Cortex of kidney (tissue), 1 donor: ENCODE measurements at places on chromosomes 13 and 19.

DNA sequence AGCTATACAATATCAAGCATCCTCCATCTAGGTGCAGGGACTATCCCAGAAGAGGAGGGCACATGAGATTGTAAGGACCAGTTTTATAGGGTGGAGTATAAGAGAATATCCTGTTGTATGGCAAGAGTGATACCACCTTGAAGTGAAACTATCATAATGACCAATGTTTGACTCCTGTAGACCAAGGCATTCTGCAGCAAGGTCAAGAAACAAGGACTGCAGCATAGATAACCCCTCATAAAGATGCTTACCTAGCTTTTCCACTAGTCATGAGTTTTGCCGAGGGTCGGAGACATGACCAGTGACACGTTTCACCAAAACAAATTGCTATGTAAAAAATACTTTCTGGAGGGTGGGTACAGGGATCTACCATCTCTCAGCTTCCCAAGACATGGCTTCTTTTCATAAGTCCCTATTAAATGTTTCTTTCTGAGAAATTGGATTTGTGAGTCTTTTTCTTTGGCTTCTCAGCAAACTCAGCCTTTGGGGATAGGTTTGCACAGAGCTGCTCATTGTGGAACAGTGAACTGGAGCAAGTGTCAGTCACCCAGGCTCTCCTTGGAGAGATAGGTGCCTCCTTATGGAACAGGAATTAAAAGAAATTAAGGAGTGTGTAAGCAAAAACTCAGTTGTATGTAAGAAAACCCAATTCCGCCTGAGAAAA, 28.2 kb upstream of the CYSLTR2 start:
- no peak for DNase-seq

- no peak for DNase-seq
These were observed 39.3 kb upstream of the TCF3 start for GRCh38 chr19:1691589-1692290.

GRCh38 chr13:108494991-108495645, 134.3 kb upstream of the MYO16 start:
- no peak for DNase-seq

DNA sequence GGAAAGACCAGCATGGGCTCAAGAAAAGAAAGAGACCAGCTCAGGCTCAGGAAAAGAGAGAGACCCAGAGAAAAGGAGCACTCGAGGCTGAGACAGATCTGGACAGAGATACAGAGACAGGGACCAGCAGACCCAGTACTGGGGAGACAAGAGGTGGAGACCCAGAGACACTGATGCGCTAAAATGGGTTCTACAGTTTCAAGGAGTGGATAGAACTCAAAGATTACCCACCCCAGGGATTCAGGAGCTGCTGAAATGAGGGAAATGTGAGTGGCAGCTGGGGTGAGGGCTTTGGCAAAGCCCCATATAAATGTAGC, 609 bp upstream of the ZSCAN18 start:
- no peak for DNase-seq

- no peak for DNase-seq
These were observed 30.4 kb downstream of the TPT1 start for GRCh38 chr13:45310341-45311131.
